ENCODE measurements at places on chromosomes 1 and 21.

- DNase-seq = peak; percentile 45
Measured at GRCh38 chr1:19799230-19800075, at the start of gene TMCO4. TMCO4 (minus strand) TSS chr1:19799916; CDS start chr1:19780758, 19,158 bp downstream.

- DNase-seq = no peak
Measured at GRCh38 chr1:243827206-243827605, 22.8 kb downstream of the AKT3 start.

DNA sequence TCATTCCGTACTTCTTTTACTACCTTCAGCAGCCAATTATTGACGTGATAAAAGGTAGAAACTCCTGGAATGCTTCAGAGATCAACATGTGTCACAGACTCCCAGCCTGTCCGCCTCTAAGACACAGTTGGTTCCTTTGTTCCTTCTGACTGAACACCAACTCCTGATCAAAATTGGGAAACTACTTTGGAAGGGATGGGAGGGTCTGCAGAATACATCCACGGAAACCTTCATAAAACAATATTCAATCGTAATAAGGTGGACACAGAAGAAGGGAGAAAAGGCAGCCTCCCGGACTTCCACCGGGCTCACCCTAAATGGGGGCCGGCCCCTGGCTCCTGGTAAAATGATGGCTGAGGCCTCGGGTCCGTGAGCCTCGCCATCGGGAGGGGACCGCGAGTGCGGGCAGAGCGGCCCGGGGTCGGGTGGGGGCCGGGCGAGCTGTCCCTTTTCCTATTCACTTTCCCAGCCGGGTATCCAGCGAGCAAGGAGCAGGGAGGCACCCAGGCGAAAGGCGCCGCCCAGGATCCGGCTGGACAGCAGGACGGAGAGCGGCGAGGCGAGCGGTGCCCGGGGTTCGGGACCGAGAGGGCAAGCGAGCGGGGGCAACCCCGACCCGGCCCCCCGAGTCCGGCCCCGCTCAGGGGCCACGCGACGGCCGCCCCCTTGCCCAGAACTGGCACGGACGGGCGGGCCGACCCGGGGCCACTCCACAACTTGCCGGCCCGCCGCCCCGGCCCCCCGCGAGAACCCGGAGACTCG, 805 bp downstream of the NRIP1 start:
- DNase-seq = peak; percentile 36

GRCh38 chr1:44110916-44111315, 7.7 kb upstream of the KLF17 start:
- no peak for DNase-seq

- DNase-seq = no peak
Measured at GRCh38 chr1:103460511-103460910, 65.0 kb upstream of the RNPC3 start.

DNA sequence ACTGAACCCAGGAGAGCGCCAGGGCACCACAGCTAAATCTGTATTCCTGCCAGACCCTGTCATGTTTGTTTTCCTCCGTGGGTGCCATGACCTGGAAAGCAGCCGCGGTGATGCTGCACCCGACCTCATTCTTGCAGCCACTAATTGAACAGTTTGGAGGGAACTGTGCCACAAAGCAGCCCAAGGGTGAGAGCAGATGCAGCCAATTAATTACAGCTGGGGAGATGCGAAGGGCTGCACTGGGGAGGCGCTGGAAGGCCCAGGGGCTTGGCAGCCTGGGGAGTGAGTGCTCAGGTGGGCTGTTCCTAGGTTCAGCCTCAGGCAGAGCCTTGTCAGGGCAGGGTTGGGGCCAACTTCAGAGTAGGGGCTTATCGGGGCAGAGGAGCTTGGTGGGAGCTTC, 158.4 kb upstream of the CD34 start:
- DNase-seq = no peak

DNA sequence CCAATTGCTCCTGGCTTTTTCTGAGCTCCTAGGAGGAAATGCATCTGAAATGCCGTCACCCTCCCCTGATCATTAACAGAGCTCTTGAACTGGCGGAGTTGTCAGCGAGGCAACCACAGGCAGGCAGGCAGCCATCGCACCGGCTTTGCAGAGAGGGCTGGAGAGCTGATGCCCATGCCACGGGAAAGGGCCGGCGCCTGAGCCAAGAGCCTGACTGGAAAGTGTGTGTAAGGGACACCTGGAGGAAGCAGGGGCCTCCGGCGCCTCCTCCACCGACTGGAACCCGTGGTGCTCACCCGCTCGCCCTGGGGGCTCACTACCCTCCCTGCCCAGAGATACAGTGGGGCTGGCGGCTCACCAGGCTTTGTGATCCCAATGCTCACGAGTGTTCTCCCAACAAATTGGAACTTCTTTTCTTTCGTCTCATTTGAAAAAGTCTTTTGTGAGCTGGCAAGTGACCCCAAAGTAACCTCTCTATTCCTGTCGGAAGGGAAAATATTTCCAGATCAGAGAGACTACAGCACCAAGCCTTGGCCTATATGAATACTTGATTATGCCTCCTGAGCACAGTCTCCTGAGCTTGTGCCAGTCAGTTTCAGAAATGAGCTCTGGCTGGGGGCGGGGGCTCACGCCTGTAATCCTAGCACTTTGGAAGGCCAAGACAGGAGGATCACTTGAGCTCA, 97.7 kb upstream of the SLC25A33 start:
- DNase-seq = peak; percentile 38

DNA sequence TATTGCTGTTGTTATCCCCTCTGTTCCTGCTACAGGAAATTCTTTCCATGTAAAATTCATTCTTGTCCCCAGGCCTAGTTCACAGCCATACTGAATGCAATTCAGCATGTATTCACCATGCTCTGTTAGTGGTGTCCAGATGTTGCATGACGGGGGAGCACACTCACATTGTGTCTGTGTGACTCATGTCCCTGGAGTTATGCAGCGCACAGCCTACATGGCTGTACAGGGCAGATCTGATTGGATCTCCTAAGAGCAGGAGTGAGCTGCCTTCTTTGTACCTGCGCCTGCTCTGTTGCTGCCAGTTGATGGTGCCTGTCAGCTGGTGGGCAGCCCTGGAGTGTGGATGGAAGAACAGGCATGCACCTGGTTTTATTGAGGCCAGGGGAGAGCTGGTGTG, 17.6 kb downstream of the HTR6 start:
- no peak for DNase-seq

- no peak for DNase-seq
Measured at GRCh38 chr1:217272385-217272784, 358.5 kb downstream of the GPATCH2 start.

- DNase-seq = no peak
Measured at GRCh38 chr21:32648165-32648564, 36.0 kb upstream of the CFAP298 start.

- DNase-seq = no peak
Measured at GRCh38 chr1:224114787-224115175, 870 bp downstream of the FBXO28 start.

DNA sequence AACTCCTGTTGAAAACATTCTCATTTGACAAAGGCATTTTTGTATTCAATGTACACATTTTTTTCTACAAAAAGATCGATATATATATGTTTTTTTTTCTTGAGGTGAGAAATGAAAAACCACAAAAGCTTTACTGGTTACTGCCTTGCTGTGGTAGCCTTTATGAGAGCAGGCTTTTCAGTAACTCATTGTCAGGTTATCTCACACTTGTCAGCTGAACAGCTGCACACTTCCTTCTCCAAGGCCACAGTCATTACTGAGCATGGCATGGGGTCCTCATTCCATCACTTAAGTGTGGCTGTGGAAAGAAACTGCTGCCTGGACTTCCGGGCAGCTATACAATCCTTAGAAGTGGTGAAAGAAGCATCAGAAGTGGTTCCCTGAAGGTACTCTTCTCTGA, 169.3 kb upstream of the ZP4 start:
- DNase-seq = no peak

GRCh38 chr1:66367369-66367768, 166.6 kb upstream of the SGIP1 start:
- DNase-seq = no peak

- no peak for DNase-seq
Measured at GRCh38 chr1:11886986-11887665, 28.4 kb upstream of the NPPB start.

DNA sequence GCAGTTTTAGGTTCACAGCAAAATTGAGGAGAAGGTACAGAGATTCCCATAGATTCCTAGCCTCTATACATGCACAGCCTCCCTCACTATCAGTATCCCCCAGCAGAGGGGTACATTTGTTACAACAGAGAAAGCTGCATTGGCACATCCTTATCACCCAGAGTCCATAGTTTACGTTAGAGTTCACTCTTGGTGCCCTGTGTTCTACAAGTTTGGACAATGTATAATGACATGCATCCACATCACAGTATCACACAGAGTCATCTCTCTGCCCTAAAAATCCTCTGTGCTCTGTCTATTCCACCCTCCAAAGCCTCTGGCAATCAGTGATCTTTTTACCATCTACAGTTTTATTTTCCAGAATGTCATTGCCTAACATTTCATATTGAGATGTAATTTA, 22.3 kb upstream of the RGS16 start:
- no peak for DNase-seq

GRCh38 chr1:180153032-180153431, 1.6 kb upstream of the QSOX1 start:
- DNase-seq = no peak

DNA sequence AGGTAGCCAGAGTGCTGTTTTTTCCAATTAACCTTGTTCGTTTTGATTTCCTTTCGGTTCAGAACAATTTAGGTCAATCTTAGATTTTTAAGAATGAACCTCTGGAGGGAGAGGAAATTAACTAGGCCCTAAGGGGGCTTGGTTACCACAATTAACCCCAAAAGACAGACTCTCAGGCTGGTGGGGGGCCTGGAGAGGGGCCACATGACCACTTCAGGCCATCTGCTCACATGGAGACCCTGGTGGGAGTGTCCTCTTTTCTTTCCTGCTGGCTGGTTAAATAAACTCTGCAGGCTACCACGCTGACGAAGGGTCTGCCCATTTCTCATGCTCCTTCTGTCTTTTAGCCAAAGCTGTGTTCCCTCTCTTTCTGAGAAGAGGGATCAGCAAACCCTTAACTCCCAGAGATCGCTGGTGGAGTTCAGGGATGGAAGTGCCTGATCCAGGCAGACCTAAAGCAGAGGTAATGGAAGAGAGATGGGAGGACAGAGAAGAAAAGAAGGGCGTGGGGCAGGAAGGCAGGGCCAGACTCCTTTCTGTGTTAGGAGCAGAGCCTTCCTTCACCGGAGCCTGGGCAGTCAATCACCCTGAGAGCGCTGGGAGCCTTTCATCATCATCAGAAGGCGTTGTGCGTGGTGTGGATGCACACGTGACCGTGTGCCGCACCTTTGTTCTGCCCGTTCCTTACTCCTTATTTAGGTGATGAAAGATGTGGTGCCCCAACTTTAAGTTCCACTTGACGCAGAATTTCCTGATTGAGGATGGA, 58.5 kb downstream of the KIF26B start:
- DNase-seq = no peak

- no peak for DNase-seq
Measured at GRCh38 chr1:94111879-94112278, 9.1 kb downstream of the ABCA4 start.
